Motor neuron (in vitro differentiated cells): ENCODE measurements at places on chromosomes 13 and 19.
A peak's percentile ranks its signal among the peaks of the same experiment; 100 is the strongest.

DNA sequence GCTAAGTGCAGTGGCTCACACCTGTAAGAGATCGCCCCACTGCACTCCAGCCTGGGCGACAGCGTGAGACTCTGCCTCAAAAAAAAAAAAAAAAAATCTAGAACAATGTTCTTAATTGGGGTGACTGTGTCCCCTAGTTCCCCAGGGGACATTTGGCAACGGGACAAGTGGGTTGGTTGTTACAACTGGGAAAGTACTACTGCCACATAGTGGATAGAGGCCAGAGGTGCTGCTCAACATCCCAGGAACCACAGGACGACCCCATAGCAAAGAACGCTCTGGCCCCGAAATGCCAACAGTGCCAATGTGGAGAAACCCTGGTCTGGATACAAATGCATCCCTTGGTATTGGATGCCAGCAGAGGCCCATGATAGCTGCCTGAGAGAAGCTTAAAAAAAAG, 11.8 kb downstream of the NLRP12 start:
- ATAC-seq: no peak

GRCh38 chr19:34244611-34245299, 9.6 kb upstream of the GARRE1 start:
- ATAC-seq: peak; percentile 45

DNA sequence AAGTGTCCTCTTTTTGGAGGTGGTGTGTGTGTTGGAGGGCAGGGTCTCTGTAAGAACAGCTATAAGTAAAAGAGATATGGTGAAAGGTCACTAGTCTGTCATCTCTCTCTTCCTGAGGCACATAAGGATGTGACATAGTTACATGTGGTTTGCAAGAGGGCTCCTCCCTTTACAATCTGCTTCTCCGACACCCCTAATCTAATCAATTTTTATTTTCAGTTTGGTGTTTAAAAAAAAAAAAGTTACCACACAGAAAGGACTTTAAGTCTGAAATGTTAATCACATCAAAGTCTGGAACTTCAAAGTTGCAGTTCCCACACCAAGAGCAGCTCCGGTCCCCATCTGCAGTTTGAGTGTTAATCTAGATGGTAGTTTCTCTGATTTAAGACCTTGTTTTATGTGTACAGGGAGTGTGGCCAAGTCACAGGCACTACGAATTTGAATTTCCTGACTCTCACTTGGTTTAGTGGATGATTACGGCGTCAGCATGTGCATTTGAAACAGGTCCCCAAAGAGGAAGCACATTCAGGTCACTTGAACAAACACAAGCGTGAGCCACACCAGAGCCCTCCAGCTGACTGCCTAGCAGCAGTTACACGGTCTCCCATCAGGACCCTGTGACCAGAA, 53.1 kb downstream of the FOXO1 start:
- ATAC-seq: peak; percentile 79

DNA sequence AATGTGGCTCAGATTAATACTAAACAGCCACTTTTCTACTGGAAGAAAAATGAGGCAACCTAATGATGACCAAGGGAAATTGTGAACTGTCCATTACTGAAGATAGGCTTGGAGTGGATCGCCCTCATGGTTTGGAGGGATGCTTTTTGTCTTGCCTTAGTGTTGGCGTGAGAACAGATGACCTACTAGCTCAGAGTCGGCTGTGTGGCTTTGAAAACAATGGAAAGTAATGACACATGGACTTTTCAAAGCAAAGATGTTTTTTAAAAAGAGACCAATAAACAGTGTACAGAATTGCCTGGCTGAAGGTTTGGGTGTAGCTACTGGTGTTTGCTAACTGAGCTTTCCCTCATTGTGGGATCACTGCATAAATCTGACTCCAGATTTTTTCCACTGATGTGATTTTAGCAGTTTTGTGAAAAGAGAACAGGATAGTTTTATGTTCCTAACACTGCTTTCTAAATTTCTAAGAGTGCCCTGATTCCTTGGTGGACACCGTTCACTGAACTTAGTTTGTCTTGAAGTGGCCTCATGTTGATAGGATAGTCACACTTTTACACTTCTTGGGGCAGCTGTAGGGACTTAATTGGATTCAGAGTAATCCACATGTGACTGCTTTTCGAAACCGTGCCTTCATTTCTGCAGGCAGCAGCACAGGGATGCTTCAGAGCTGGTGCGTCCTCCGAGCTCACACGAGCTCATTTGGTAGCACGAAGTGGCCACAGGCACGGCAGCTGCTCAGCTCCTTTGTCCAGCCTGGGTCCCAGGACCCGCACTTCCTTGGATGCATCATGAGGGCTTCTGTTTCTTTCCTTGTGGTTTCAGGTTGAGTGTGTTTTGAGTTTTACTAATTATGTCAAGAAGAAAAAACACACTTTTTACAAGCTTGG, 4.3 kb downstream of the CEBPG start:
- no peak for ATAC-seq

DNA sequence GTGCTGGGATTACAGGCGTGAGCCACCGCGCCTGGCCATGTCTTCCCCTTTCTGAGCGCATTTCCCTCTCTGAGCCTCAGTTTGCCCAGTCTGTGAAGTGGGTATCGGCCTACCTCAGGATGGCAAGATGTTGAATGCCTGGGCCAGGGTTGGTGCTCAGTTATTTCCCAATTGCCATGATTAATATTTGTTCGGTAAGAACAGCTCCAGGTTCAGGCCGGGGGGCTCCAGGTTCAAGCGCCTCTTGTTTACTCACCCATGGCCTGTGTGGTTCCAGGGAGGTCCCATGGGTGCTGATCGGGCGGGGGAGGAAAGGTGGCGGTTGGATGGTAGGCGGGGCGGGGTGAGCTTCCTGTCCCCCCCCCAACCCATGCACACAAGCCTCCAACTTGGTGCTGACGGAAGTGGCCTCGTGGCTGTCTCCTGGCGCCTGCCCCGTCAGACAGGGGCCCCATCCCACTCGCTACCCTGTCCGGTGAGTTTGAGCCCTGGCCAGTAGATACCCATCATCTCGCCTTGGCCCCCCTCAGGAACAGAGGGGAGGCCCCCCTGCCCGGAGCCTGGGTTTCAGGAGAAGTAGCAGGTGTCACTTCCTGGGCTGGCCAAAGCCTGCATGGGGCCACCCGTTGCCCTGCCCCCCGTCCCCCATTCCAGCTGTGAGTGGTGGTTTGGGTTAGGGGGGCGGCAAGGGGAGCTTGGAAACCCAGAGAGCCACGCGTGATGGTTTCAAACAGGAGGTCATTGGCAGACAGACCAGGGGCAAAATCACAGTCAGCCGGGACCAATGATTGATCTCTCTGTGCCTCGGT, at the start of gene FCHO1:
Gene FCHO1, plus strand, starts transcription at position 375 of the 809 bp plus-strand sequence. CDS start 3,688 bp downstream, outside the sequence.
- no peak for ATAC-seq

DNA sequence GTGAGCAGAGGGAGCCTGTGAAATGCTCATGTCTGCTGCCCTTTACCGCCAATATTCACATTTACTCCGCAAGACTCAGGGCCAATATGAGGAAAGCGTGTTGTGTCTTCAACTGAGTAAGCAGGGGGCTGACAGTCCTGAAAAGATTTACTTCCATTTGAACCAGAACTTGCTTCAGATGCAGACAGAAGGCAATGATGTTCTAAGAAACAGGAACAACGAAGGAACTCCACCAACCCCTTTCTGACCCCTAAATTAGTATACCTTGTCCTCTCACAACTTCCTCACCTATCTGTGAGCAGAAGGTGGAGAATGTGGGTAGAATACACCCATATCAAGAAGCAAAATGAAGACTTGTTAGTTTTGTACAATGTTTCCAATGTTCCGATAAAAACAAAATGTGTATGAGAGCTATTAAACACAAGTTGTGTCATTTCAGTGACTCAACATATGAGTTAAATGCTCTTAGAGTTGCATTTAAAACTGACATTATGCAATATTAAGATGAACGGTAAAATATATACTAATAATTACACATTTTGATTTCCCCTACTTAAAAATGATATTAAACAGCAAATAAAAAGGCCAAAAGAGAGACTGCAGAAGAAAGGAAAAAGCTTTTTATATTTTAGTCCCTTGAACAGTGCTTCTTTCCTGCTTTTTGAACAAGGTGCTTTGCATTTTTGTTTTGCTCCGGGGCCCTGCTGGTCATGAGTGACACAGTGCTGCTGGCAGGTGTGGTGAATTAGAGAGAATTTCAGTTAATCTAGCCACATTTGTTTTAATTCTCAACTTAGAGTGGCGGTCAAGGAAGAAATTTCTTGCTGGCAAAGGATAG, 16.0 kb downstream of the TMEM272 start:
- no peak for ATAC-seq

DNA sequence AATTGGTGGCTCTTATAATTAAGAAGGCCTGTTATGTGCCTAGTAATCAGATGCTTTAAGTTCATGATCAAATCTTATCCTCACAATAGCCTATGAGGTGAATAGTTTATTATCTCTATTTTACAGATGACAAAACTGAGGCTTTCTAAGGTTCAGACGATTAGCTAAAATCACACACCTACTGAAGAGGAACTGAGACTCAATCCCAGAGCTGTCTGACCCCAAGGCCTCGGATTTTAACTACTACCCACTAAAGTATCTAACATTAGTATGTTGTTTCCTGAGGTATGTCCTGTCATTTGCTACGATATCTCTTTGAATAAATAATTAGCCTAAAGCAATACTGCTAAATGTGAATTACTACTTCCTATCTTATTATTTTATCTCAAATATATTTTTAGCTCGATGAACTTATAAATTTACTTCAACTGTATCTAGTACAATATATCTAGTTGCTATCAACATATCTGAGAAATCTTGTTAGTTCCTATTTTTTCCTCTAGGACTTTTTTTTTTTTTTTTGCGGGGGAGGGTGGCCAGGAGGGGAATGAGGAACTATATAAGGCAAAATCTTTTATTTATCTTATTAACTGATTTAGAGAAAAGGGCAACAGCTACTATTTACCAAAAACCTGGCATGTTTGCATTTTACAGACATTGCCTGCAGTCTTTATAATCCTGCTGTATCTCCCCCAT, 118.5 kb downstream of the ABCC4 start:
- no peak for ATAC-seq

GRCh38 chr19:10871711-10872545, 575 bp downstream of the CARM1 start:
- peak; percentile 0 for ATAC-seq

GRCh38 chr19:50723069-50723468, at the start of gene CLEC11A:
TSS of gene CLEC11A (plus strand) at chr19:50723364. CDS start at chr19:50723526, 162 bp downstream.
- ATAC-seq: no peak

GRCh38 chr13:35349052-35349451, 127.4 kb downstream of the MAB21L1 start:
- ATAC-seq: no peak

GRCh38 chr19:7230826-7231225, 63.4 kb downstream of the INSR start:
- ATAC-seq: no peak

GRCh38 chr13:97302611-97303010, 80.5 kb downstream of the MBNL2 start:
- ATAC-seq: peak; percentile 31

- ATAC-seq: no peak
Measured at GRCh38 chr19:571566-571974, 826 bp upstream of the BSG start.

DNA sequence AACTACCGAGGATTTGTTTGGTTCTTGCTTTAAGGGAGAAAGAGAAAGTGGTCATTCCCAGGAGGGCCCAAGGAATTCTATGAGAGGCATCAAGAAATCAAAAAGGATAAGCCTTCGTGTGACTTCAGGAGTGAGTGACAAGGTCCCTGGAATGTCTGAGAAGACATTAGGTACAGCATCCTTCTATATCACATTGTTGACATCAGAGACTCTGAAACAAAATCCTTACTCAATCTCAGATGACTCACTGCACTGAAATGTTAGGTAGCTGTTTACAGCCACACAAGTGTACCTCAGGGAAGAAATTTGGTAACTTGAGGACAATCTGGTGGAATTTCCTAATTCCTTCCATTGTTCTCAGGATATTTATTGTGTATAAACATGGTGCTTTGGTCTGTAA, 7.9 kb upstream of the LGALS14 start:
- no peak for ATAC-seq

DNA sequence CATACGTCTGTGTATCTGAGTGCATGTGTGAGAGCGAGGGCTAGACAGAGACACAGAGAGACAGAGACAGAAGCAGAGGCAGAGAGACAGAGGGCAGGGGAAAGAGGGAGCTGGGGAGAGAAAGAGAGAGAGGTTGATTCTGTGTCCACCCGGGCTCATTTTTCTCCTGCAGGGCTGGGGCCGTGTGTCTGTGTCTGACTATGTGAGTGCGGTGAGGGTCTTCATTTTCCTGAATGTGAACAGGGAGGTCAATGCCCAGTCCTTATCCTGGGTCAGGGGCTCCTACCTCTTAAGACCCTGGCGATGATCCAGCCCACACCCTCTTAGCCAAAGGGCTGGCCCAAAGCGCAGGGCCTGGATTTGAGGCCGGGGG, 17.7 kb downstream of the LRRC4B start:
- no peak for ATAC-seq

GRCh38 chr19:2199215-2199614, 35.5 kb downstream of the DOT1L start:
- ATAC-seq: no peak

DNA sequence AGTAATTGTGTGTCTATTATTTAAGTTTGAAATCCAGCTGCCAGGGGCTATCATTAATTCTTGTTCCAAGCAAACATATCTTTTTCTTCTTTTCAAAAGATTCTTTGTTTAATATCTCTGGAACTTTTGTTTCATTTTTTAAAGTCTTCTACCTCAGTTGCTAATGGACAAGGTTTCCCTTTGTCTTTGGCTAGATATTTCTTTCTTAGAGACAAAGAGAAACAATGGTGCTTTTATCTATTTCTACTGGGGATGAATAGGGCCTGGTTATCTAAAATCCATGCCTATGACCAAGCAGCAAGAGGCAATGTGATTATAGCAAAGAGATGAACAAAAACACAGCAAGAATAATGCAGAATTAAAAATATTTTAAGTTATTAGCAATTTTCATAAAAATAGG, 661.3 kb upstream of the KLF12 start:
- no peak for ATAC-seq

- ATAC-seq: no peak
Measured at GRCh38 chr13:87736849-87737385, 65.7 kb downstream of the SLITRK5 start.

GRCh38 chr13:77919246-77919920, 752 bp upstream of the EDNRB start:
- peak; percentile 87 for ATAC-seq

- peak; percentile 21 for ATAC-seq
Measured at GRCh38 chr19:42255766-42256745, 1.1 kb upstream of the ERF start.

- ATAC-seq: no peak
Measured at GRCh38 chr13:39835253-39835652, 179.8 kb downstream of the COG6 start.

- peak; percentile 68 for ATAC-seq
Measured at GRCh38 chr13:106701771-106702341, 133.9 kb upstream of the ARGLU1 start.

DNA sequence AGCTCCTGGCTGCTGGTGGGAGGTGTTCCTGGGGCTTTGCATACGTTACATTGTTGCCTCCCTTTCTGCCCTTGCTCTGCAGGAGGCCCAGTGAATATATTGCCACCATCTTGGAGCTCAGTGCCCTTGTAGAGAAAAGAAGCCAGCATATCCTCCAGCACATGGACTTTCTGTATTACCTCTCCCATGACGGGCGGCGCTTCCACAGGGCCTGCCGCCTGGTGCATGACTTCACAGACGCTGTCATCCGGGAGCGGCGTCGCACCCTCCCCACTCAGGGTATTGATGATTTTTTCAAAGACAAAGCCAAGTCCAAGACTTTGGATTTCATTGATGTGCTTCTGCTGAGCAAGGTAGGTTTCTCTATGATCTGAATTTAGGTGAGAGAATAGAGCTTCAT, 10.5 kb downstream of the CYP4F12 start:
- ATAC-seq: no peak
